ENCODE measurements at places on chromosomes 2 and 18.

GRCh38 chr2:195945056-195945455 lies 123.6 kb downstream of the DNAH7 start:
- H3K4me1 ChIP-seq, result no peaks in the 10 kb centered on the region
- H3K27me3 ChIP-seq, result no peaks in the 10 kb centered on the region
- DNase-seq, result no peak
- no peaks in the 10 kb centered on the region for H3K36me3 ChIP-seq

GRCh38 chr18:61272793-61273192 lies 60.4 kb upstream of the CDH20 start:
- no peaks in the 10 kb centered on the region for H3K4me1 ChIP-seq
- no peak for DNase-seq
- no peaks in the 10 kb centered on the region for H3K36me3 ChIP-seq

DNA sequence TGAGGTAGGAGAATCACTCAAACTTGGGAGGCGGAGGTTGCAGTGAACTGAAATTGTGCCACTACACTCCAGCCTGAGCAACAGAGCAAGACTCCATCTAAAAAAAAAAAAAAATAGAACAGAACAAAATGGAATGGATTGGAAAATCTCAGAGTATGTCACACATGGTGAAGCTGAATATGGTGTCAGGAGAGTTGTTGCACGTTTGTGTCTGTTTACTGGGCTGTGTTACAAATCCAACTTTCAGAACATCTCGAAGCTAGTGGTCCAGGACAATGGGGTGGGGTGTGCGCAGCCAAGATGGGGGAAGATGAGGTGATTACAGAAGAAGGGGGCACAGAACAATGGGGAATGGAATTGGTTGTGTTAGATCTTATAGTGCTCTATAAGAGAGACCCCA lies 17.6 kb downstream of the SAG start:
- H3K36me3 ChIP-seq, result no peaks in the 10 kb centered on the region
- no peaks in the 10 kb centered on the region for H3K4me1 ChIP-seq
- DNase-seq, result no peak
- H3K4me3 ChIP-seq, result no peak overlapping the region
- H3K27me3 ChIP-seq, result peaks cover 7% of the 10 kb centered on the region

- no peaks in the 10 kb centered on the region for H3K27me3 ChIP-seq
- DNase-seq, result no peak
- H3K4me3 ChIP-seq, result no peak overlapping the region
- H3K4me1 ChIP-seq, result no peaks in the 10 kb centered on the region
- H3K36me3 ChIP-seq, result no peaks in the 10 kb centered on the region
Measured at GRCh38 chr2:67930156-67930555, 132.6 kb downstream of the C1D start.

DNA sequence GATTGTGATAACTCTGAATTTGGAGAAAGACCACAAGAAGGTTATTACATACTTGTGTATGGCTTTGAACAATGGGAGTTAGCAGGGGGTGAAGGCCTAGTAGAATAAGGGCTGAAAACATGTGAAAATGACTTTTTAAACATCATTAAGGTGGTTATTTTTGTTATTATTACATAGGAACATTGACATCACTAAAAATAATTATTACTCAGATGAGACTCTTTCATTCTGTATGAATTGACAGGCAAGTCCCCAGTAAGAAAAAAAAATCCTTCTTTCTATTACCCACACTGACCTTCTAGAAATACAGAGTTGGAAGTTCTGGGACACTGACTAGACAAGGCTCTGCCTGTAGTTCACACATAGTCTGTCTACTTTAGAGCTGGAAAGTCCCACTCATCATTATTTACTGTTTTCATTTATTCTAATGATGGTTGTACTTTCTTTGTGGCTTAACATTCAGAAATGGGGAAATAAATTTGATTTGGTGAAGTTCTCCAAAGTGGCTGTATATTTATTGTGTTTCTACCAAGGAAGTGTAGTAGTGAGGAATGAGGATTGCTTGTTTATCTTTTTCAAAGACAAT lies 219.6 kb upstream of the EPAS1 start:
- H3K4me1 ChIP-seq, result peaks cover 40% of the 10 kb centered on the region
- DNase-seq, result no peak
- H3K36me3 ChIP-seq, result no peaks in the 10 kb centered on the region
- H3K27ac ChIP-seq, result no peak overlapping the region

- H3K36me3 ChIP-seq, result no peaks in the 10 kb centered on the region
- peak overlapping the region; percentile 94 for H3K27ac ChIP-seq
- peak; percentile 67 for DNase-seq
- H3K27me3 ChIP-seq, result no peaks in the 10 kb centered on the region
Measured at GRCh38 chr18:55318951-55319441, 269.0 kb downstream of the TCF4 start.

- no peak overlapping the region for H3K4me3 ChIP-seq
- H3K27me3 ChIP-seq, result no peaks in the 10 kb centered on the region
- H3K4me1 ChIP-seq, result no peaks in the 10 kb centered on the region
- no peak for DNase-seq
- no peaks in the 10 kb centered on the region for H3K36me3 ChIP-seq
Measured at GRCh38 chr18:10114717-10115463, 201.1 kb downstream of the VAPA start.

DNA sequence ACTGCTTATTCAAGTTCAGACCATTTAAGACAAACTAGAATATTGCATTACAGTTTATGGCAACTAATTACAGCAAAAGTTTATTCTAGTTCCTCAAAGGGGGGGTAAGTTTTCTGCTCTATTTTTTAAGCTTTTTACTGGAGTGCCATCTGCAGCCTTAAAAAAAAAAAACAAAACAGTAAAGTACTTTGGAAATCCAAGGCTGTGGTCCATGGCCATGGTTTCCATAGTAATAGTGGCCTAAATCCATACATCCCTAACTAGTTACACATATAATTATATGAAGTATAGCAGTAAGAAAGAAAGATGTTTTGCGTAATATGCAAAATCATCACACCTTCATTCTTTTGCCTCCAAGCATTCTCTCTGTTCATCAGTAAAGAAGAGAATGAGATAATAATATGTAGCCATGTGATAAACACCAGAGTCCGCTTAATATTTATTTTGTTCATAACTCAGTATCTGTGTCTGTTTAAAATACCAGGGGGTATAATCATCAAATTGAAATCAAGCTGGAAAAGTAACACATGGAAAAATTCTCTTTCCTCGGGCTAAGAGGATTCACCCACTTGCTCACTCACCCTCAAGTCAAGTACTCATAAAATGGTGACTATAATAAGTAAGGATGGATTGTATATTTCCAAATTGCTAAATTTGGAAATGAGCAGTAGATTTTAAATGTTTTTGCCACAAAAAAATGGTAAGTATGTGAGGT lies 301.1 kb upstream of the RND3 start:
- H3K27ac ChIP-seq, result no peak overlapping the region
- H3K27me3 ChIP-seq, result no peaks in the 10 kb centered on the region
- DNase-seq, result peak; percentile 10
- H3K36me3 ChIP-seq, result no peaks in the 10 kb centered on the region

GRCh38 chr18:50358844-50359243 lies 16.0 kb upstream of the SKA1 start:
- DNase-seq, result no peak
- 0 out of 2 replicates have a peak, but pooled peaks cover 3% of the 10 kb centered on the region for H3K4me1 ChIP-seq
- H3K27ac ChIP-seq, result no peak overlapping the region
- no peaks in the 10 kb centered on the region for H3K36me3 ChIP-seq

- H3K4me1 ChIP-seq, result no peaks in the 10 kb centered on the region
- no peak overlapping the region for H3K27ac ChIP-seq
- no peak for DNase-seq
- H3K4me3 ChIP-seq, result no peak overlapping the region
- H3K27me3 ChIP-seq, result no peaks in the 10 kb centered on the region
Measured at GRCh38 chr2:24374301-24374700, 14.0 kb upstream of the ITSN2 start.

- DNase-seq, result peak; percentile 38
- H3K27me3 ChIP-seq, result no peaks in the 10 kb centered on the region
- no peak overlapping the region for H3K4me3 ChIP-seq
- no peak overlapping the region for H3K27ac ChIP-seq
- no peaks in the 10 kb centered on the region for H3K36me3 ChIP-seq
- H3K4me1 ChIP-seq, result peaks cover 29% of the 10 kb centered on the region
Measured at GRCh38 chr2:14752295-14752694, 119.8 kb downstream of the LRATD1 start.

- DNase-seq, result no peak
- no peaks in the 10 kb centered on the region for H3K27me3 ChIP-seq
- H3K36me3 ChIP-seq, result no peaks in the 10 kb centered on the region
- no peak overlapping the region for H3K4me3 ChIP-seq
- H3K27ac ChIP-seq, result no peak overlapping the region
Measured at GRCh38 chr18:2822213-2822921, 24.4 kb upstream of the EMILIN2 start.

DNA sequence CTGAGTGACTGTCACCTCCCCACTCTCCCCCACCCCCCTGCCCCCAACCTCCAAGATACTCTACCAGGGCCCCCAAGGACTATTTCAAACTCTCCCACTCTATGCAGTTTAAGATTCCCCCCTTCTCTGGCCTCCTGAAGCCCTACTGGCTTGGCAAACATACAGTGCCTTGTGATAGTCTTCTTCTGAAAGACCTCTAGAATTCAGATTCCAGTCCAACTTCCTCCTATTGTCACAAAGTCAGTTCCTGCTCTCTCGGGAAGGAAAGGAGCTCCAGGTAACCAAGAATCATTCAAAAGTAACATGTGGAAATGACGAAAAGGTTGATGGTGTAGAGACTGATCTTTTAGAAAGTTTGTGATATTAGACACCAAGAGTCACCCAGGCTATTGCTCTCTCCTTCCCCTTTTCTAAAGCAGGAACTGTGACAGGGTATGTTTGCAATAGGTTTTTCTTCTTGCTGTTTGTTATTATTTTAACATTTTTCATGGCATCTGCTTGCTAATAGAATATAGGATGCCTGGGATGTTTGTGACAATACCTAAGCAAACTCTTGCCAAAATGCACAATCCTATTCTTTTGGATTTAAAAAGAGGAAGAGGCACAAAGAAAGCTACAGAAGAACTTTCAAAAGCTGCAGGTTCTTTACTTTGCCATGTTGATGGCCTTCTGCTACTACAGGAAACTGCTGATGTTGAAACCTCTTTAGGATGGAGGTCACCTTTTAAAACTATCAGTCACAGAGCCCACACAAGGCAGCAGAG lies 93.5 kb upstream of the MGAT4A start:
- H3K4me3 ChIP-seq, result no peak overlapping the region
- H3K36me3 ChIP-seq, result no peaks in the 10 kb centered on the region
- peaks cover 45% of the 10 kb centered on the region for H3K27me3 ChIP-seq
- DNase-seq, result no peak
- no peak overlapping the region for H3K27ac ChIP-seq

DNA sequence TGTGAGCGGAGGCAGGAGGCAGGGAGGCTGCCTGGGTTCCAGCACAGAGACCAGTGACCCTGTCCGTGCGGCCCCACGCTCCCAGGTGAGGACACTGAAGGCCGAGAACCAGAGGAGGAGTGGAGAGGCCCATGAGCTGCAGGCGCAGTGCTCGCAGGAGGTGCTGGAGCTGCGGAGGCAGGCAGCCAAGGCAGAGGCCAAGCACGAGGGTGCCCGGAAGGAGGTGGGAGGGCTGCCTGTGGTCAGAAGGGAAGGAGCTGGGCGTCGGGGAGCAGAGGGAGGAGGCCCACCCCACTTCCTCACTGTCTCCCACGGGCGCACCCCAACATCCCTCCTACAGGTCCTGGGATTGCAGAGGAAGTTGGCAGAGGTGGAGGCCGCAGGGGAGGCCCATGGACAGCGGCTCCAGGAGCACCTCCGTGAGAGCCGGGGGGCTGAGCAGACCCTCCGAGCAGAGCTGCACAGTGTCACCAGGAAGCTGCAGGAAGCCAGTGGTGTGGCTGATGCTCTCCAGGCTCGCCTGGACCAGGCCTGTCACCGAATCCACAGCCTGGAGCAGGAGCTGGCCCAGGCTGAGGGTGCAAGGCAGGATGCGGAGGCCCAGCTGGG lies 33.0 kb upstream of the SNED1 start:
- no peak for DNase-seq
- H3K27ac ChIP-seq, result no peak overlapping the region
- H3K4me3 ChIP-seq, result no peak overlapping the region
- no peaks in the 10 kb centered on the region for H3K27me3 ChIP-seq
- H3K4me1 ChIP-seq, result 0 out of 2 replicates have a peak, but pooled peaks cover 6% of the 10 kb centered on the region

DNA sequence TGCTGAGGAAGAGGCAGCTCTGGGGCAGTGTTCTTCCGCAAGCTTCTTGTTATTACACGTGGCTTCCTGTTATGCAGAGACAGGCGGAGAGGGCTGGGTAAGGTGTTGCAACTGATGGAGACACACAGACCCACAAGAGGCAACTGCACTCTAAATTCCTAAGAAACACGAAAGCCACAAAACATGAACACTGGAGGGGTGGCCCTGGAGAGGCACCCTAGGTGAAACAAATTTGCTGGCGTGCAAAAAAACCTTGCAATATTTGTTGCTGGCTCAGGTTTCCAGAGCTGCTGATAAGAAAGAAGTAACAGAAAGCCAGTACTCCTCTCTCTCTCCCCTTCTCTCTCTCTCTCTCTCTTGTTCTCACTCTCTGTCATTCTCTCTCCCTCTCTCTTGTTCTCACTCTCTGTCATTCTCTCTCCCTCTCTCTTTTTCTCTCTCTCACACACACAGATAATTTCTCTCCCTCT lies 31.8 kb downstream of the ARHGAP25 start:
- DNase-seq, result no peak
- H3K4me1 ChIP-seq, result no peaks in the 10 kb centered on the region
- no peak overlapping the region for H3K4me3 ChIP-seq
- 0 out of 2 replicates have a peak, but pooled peaks cover 5% of the 10 kb centered on the region for H3K27me3 ChIP-seq

GRCh38 chr2:96955762-96956161 lies 30.6 kb downstream of the FAM178B start:
- H3K27me3 ChIP-seq, result peaks cover 15% of the 10 kb centered on the region
- H3K4me3 ChIP-seq, result no peak overlapping the region
- no peak for DNase-seq
- H3K27ac ChIP-seq, result no peak overlapping the region

DNA sequence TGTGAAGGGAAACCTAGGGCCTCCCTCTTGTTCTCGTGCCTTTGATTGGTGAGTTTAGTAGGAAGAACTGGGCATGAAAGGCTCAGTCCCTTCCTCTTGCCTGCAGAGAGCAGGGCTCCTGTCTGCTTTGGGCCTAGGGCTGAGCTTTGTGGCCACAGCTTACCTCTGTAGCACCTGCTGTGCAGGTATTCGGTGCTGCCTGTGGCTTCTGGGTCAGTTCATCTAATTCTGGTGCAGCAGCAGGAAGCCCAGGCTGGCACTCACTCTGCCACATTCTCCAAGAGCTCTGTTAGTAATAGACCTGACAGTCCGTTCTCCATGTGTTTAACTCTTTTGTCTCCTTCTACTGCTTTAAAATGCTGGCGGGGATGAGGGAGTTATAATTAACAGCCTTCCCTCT lies 96.5 kb downstream of the DLGAP1 start:
- H3K36me3 ChIP-seq, result no peaks in the 10 kb centered on the region
- no peak overlapping the region for H3K4me3 ChIP-seq
- H3K27ac ChIP-seq, result no peak overlapping the region
- no peak for DNase-seq
- H3K27me3 ChIP-seq, result no peaks in the 10 kb centered on the region
- no peaks in the 10 kb centered on the region for H3K4me1 ChIP-seq

DNA sequence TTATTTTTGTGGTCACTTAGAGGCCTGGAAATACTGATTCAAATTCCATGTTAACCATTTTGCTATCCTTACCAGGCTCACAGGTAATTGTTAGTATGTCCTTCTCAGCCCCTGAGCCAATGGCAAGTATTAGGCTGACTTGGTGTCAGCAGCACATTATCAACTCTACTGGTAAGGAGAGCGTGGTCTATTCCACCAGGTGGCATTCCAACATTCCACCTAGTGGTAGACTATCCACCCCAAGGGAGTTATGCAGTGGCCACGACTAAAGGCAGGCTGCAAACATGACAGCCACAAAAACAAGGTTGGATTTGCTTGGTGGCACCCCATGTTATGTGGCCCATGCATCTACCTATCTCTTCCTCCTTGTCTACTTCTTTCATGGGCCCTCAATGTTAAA lies 31.8 kb upstream of the GCC2 start:
- H3K36me3 ChIP-seq, result no peaks in the 10 kb centered on the region
- H3K4me3 ChIP-seq, result no peak overlapping the region
- H3K4me1 ChIP-seq, result peaks cover 20% of the 10 kb centered on the region

Measured in GM23248 (cell line).